ENCODE measurements at places on chromosomes 5 and 9.
A peak's percentile ranks its signal among the peaks of the same experiment; 100 is the strongest.

- DNase-seq, result no peak
Measured at GRCh38 chr9:37284636-37285035, 137.9 kb upstream of the GRHPR start.

GRCh38 chr5:116495786-116496357, 78.8 kb downstream of the SEMA6A start:
- no peak for DNase-seq

- no peak for DNase-seq
Measured at GRCh38 chr9:84374516-84374915, 34.0 kb upstream of the SLC28A3 start.

- DNase-seq, result peak; percentile 33
Measured at GRCh38 chr5:132464156-132464939, 26.2 kb downstream of the IRF1 start.

GRCh38 chr5:115842952-115843351, 1.2 kb downstream of the AP3S1 start:
- no peak for DNase-seq

DNA sequence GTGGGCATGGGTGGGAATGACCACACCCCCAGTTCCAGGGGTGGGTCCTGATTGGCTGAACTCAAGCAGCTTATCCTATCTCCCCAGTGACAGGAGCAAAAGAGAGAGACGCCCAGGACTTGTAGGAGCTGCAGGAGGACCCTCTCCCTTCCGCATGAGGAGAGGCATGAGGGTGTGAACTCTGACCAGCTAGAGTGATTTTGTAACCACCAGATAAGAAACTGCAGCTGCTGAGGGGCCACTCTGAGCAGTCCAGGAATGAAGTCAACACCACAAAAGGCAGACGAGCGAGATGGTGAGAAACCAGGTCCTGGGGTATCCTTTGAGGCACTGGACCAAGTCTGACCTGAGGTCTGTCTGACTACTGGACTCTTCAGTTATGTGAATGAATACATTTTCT, 521.9 kb downstream of the BNC2 start:
- DNase-seq, result no peak

DNA sequence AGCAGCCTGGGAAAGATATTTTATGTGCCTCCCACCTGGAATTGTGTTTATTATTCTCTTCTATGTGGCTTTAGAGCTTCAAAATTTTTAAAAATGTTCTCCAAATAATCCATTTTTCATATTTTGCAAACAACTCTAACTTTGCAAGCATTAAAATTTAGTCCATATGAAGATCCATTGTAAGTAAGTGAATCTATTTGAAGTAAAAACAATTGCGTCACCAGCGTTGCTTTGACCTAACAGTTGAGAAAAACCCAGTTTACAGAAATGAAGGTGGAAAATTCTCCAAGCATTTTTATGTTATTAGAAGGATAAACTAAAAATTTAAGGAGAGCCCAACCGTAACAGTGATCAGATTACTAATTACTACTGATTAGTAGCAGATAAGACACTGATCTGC, 38.9 kb upstream of the TLX3 start:
- DNase-seq, result no peak

GRCh38 chr9:132283165-132283564, 71.6 kb downstream of the SETX start:
- peak; percentile 33 for DNase-seq

DNA sequence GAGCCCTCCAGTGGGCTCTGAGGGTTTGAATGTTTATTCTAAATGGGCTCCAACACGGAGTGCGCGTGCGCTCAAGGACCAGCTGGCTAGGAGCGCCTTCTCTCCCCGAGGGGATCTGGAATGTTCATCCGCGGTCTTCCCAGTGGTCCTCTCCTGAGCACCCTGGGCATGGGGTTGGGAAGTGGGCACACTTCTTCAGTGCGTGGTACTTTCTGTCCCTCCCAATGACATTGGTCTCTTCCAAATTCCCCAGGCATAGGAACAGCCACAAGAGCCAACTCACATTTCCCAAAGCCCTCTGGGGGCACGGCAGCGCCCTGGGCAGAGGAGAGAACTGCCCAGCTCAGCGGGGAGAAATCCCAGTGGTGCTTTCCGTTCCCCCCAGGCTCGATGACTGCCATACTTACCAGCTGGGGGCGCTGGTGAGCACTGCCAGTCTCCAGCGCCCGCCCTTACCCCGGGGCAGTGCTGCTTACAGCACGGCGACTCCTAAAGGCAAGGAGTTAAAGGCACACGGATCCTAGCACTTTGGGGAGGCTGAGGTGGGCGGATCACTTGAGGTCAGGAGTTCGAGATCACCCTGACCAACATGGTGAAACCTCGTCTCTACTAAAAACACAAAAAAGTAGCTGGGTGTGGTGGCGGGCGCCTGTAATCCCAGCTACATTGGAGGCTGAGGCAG, 29.9 kb upstream of the OBP2B start:
- DNase-seq, result peak; percentile 59

Measured in T-helper 2 cell treated with Interferon-gamma antibody and Interleukin-4, amounts not matched to agents 5 μg/mL and 100 μg/mL, for 36 hours (primary cell).